Smooth muscle cell of trachea (primary cell): ENCODE measurements at places on chromosomes 7 and 10. TPM values are rescaled to one million over a fixed set of nuclear protein-coding genes. Genes with fewer than 3 reads are reported as not detected.

Gene FAM237B
- total RNA-seq, result not detected in 2 replicates

Gene CALHM1
- total RNA-seq, result not detected in 2 replicates

Gene WNT2
- total RNA-seq, result under 0.01 and 1.3 TPM in 2 replicates

Gene TAF3
- 2.3 and 2.5 TPM in 2 replicates for total RNA-seq

Gene SPDYE18
- total RNA-seq, result not detected in 2 replicates

Gene ARHGEF5
- total RNA-seq, result 3.3 and 4.5 TPM in 2 replicates

Gene FEZF1
- total RNA-seq, result not detected in 2 replicates

Gene AMZ1
- total RNA-seq, result 0.15 and 1.3 TPM in 2 replicates

Gene SUGCT
- 8.9 and 12.6 TPM in 2 replicates for total RNA-seq

Gene WIPF3
- under 0.01 and 0.15 TPM in 2 replicates for total RNA-seq

Gene C10orf67
- under 0.01 and 0.44 TPM in 2 replicates for total RNA-seq

Gene ZNF37A
- 12.8 and 15.5 TPM in 2 replicates for total RNA-seq

Gene TWIST1
- 76.5 and 118 TPM in 2 replicates for total RNA-seq

Gene EPO
- total RNA-seq, result not detected in 2 replicates

Gene SPDYE17
- not detected in 2 replicates for total RNA-seq

Gene TWNK
- 2.9 and 3.6 TPM in 2 replicates for total RNA-seq

Gene NEURL1
- total RNA-seq, result under 0.01 and 0.17 TPM in 2 replicates

Gene SEMA3A
- total RNA-seq, result 80.4 and 117 TPM in 2 replicates
